ENCODE measurements at places on chromosomes 6 and 20.

- DNase-seq = no peak
These were observed 74.0 kb downstream of the MDGA1 start for GRCh38 chr6:37623666-37624065.

GRCh38 chr6:122730775-122731386, 48.6 kb upstream of the FABP7 start:
- DNase-seq = peak; percentile 12

DNA sequence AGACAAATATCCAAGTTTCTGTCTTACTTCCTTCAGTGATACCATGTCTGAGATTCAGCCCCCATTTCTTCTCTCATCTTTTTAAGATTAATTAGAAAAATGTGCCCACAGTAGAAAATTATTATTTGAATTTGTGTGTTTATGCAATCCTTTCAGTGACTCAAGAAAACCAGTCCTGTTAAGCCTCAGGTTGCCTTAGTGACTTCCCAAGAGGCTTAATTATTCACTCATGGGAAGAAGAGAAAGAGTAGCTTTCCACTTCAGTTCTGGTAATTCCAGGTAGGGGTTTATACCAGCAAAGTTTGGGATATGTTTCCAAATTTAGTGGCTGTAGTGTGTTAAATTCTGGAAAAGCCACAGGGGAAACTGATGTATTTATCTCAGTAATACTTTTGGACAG, 149.1 kb downstream of the RIMS1 start:
- no peak for DNase-seq

DNA sequence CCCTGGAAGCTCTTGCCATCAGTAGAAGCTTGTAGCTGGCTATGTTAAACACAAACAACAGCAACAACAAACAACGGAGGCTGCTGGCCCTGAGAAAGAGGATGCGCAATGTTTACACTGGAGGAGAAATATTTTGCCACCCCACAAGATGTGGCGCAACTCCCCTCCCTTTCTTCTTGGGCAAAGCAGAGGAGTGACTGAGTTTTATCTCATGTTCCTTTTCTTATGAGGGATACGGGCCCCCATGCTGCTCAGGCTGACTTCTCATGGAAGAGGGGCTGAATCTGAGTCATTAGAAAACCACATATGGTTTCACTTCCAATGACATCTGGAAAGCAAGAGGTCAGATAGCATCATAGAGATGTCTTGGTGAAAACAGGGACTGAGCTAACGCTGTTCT, 75.9 kb upstream of the HDDC2 start:
- DNase-seq = no peak

DNA sequence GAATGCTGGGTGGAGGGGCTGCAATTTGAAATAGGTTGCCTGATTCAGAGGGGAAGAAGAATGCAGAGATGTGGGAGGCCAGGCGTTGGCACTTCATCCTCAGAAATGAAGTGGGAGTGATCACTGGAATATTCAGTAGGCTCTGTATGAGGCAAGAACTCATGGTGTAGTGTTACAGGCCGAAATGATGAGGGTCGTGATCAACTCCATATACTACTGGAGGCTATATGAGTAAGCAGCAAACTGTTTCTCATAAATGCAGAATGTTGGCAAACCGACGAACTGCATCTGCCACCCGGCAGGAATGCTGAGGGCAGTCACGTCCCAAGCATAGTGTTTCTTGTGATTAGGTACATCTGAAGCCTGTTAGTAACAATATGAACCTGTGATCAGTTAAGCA, 12.7 kb downstream of the KCNS1 start:
- no peak for DNase-seq

GRCh38 chr6:161242779-161243693, 30.8 kb downstream of the AGPAT4 start:
- no peak for DNase-seq

DNA sequence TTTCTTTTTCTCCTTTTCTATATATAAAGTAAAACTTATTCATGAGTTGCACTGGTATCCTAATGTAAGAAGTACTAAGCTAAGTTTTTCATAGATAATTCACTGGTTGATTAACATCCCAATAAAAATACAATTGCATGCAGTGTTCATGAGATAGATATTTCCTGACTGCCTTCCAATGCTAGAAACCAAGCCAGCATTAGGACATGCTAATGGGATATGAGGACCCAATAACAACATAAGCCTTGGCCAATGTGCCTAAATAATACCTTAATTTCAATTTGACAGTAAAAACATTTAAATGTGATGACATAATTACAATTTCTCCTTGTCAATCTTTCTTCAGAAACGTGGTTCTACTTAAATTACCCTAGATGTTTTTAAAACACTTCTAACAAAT, 152.7 kb downstream of the RNGTT start:
- no peak for DNase-seq

DNA sequence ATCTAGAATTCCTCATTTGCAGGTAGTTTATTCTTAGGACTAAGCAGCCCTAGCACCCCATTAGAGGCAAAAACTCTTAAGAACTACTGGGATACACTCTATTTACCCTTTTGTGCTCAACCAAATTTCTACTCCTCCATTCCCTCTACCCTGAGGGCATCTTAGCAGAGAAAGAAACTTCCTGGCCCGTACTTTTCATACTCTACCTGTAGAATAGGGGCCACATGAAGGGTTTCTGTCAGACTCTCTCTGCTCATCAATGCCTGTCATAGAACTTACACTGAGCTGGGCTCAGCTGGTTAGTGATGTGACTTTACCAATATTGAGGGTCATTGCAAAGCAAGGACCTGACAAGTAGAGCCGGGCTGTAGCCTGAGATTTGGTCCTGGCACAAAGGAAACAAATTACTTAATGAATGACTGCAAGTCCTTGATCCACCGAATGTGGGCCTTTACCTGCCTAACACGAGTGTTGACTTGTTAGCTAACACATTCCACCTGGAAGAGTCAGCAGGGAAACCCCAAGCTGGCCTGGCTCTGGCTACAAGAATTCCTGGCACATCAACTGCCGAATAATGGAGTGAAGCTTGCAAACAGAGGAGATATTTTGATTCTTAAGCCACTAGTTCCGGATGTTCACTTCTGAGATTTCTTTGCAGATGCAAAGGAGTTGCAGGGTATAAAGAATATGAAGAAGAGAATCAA, 280.5 kb upstream of the JAG1 start:
- no peak for DNase-seq

GRCh38 chr20:57576617-57577550, 16.0 kb downstream of the PCK1 start:
- no peak for DNase-seq

- DNase-seq = no peak
These were observed 232.5 kb downstream of the PKHD1 start for GRCh38 chr6:51854876-51855275.

DNA sequence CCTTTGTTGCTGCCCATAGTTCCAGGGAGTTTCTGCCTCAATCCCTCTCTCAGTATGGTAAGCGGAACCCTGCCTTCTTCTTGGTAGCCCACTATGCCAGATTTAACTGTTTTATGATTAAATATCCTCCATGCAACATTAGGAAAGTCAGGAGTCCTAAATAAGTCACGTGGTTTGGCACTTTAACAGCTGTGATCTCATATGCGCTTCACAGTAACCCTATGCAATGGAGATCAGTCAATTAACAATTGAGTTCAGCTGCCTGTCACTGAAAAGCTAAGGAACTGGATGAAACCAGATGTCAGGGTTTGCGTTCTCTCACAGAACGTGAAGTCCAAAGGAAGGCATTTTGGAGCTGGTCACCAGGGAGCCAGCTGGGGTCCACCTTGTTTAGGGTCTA, 81.6 kb downstream of the PSMB1 start:
- DNase-seq = no peak

Data from GM20000 (cell line).